ENCODE measurements at places on chromosomes 3 and 15.
A peak's percentile ranks its signal among the peaks of the same experiment; 100 is the strongest.

DNA sequence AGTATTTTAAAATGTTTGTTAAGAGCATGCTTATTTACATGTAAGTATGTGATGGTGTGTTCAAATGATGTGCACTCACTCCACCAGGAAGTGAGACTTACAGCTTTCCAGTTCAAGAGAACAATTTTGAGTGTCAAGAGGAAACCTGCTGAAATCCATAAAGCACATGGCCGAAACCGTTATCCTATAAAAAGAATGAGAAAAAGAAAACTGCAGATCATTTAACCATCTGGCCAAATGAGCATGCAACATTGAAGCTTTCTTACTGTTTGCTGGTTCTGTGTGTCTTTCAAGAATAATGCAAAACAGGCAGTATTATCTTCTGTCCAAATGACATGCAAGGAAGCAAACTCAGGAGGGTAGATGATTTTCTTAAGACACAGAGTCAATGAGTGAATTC is 26.3 kb downstream of the GABRR3 start:
- DNase-seq, result no peak

DNA sequence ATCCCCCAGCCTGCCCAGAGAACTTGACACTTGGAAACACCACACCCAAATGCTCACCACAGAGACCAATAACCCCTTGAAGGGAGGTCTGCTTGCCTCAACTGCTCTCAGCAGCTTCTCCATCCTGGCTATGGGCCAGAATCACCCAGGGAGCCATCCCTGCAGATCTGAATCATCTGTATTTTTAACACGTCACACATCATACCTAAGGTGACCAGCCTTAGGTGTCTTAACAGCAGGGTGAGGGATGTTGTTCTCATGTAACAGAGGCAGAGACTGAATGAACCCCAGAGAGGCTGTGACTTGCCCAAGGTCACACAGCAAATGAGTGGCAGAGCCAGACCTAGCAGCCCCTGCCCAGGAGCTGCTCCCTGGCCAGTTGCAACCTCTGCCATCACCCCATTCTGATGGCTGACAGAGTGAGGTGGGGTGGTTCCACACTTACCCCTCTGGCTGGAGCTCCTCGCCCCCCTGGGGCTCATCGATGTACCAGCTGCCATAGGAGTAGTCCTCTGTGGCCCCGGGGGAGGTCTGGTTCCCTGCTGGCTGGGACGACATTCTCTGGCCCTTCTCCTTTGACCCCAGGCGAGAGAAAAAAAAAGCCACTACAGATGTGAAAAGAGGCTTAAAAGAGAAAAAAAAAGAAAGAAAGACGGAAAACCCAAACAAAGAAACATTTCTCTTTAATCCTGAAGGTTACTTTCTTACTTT is 722 bp downstream of the STRA6 start:
- no peak for DNase-seq

- no peak for DNase-seq
Observed at GRCh38 chr15:67758619-67759300, 66.5 kb upstream of the SKOR1 start.

GRCh38 chr3:107235928-107236315 is 141.3 kb upstream of the CCDC54 start:
- DNase-seq, result peak; percentile 40

DNA sequence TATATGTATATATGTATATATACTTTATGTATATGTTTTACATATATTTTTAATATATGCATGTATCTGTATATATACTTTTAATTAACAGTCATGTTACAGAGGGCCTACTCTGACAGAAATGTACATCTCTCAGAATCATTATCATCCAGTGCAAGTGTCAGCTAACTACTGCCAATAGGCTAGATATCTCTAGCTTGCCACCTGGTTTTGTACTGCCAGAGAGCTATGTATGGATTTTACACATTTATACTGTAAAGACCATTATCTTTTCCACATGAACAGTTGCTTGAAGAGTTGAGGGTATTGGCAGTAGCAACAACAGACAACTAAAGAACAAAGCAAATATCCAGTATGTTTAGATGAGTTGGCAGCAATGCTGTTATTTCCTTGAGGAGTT is 99.7 kb upstream of the VGLL3 start:
- DNase-seq, result no peak

GRCh38 chr15:85598219-85598618 is 196.5 kb downstream of the KLHL25 start:
- no peak for DNase-seq

DNA sequence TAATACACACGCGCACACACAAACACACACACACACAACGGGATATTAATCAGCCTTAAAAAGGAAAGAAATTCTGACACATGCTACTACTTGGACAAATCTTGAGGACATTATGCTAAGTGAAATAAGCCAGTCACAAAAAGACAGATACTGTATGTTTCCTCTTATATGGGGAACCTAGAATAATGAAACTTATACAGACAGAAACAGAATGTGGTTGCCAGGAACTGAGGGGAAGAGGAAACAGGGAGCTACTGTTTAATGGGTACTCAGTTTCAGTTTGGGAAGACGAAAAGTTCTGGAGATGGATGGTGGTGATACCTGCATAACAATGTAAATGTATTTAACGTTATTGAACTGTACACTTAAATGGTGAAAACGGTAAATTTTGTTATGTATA is 20.2 kb downstream of the ICE2 start:
- DNase-seq, result no peak

DNA sequence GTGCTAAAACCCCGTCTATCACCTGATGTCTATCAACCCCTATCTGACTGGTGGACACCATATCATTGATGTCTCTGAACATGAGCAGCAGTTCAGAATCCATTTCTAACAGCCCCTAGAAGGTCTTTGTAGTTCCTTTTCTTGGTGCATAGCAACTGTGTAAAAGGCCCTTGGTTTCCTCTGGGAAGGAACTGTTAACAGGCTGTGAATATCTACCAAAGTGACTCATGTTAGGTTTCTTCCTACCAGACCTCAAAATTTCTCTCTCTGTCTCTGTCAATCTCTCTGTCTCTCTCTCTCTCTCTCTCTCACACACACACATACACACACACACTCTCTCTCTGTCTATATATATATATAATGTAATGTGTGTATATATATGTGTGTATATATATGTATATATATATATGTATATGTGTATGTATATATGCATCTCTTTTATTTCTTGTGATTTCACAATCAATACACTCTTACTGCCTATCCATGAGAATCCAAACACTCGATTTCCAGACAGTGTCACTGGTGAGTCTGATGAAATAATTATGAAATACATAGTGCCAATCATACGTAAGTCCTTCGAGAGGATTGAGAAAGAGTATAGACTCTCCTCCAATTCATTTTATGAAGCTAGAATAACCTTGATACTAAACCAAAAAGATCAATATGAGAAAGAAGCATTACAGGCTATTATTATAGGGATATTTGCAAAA is 335.9 kb upstream of the SLCO3A1 start:
- no peak for DNase-seq
